ENCODE measurements at places on chromosomes 7 and 10.
A peak's percentile ranks its signal among the peaks of the same experiment; 100 is the strongest.

DNA sequence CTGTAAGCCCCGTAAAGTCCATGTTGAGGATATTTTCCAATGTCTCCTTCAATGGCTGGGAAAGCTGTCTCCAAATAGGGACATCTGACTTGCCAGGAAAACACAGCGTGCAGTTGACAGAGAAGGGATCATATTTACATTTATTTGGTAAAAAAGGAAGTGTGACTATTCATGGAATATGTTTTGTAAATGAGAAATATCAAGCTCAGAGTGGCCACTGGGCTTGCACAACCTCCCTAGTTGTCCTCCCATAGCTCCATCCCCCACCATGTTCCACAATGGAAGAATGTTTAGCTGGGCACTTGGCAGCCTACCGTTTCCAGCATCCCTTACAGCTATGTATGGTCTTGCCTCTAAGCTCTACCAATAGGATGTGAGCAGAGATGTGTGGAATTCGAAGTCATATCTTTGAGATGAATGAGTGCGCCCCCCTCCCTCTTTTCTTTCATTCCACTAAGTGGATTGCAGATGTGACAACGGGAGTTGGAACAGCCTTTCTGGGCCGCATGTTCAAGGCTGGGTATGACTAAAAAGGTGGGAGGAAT, 306.6 kb upstream of the ZMIZ1 start:
- DNase-seq: no peak

GRCh38 chr7:85528581-85528980, 341.7 kb upstream of the SEMA3D start:
- DNase-seq: no peak

GRCh38 chr10:28094121-28094520, 95.2 kb upstream of the ODAD2 start:
- DNase-seq: no peak

DNA sequence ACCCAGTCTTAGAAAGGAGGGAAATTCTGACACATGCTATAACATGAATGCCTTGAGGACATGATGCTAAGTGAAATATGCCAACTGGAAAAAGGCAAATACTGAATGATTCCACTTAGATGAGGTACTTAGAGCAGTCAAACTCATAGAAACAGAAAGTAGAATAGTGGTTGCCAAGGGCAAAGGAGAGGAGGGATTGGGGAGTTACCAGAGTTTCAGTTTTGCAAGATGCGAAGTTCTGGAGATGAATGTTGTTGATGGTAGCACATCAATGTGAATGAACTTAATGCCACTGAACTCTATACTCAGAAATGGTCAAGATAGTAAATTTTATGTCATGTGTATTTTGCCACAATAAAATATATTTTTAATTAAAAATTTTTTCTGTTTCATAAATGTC, 38.9 kb downstream of the DRGX start:
- DNase-seq: no peak

DNA sequence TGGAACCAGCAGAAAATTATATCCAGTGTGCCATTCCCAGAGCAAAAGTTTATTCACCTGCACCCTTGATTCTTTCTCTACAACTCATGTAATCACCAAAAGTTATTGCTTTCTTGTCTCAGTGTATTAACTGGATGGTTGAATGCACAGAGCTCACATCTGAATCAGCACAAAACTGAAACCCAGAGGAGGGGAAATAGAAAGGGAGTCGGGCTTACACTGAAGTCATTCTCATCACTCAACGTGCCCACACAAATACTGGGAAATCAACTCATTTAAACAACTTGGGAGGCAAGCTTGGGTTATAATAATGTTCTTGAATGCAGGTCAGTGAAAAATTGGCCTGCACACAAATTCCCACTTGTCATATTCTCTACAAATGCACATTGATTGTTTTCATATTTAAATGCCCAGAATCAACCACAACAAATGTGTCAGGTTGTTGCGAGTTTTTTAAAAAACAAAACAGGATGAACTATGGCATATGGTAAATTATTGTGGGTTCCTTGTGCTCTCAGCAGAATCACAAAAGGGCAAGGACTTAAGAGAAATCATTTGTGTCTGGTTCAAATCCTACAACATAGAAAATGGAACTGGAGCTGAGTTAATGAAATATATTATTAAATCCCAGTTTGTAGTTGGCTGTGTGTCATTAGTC, 125.9 kb upstream of the NOBOX start:
- no peak for DNase-seq

DNA sequence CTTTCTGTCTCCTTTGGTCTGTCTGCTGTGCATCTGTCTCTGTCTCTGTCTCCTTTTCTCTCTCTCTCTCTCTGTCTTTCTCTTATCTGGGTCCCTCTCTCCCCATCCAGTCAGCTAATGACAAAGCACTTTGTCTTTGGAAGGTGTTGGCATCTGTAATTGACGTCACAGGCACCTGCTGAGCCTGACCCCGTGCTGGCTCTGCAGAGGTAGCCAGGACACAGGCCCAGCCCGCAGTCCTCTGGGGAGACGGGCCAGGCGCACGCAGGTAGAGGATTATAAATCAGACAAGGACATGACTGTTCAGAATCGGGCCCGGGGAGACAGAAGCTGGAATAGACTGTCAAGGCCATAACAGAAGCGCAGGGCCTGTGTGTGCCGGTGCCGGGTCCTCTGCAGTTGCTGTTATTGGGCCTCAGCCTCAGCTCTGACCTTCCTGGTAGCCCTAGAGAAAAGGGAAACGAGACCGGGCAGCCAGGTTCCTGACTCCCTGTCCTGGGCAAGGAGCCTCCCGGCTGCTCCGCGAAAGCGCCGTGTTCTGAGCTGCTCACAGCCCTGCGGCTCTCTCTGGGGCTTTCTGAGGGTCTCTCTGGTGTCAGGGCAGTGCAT, 10.7 kb upstream of the PSMG3 start:
- no peak for DNase-seq

DNA sequence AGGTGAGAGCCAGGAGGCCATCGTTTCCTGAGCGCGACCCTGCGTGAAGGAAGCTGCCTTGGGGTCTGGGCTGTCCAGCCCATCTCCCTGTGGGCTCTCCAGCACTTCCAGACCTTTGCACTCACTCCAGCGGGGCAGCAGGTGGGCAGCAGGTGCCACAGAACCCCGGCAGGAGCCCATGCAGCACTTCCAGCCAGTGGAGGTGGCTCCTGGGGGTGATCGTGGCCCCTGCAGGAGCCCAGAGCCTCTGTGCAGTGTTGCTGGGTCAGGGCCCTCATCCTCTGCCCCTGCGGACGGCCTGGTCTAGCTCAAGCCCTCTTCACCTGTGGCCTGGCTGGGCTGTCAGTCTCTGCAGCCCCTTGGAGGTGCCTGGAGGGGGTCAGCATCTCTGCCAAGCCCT, 59.9 kb downstream of the PWWP2B start:
- DNase-seq: no peak

GRCh38 chr10:93076871-93077270, 3.2 kb downstream of the CYP26A1 start:
- no peak for DNase-seq

GRCh38 chr10:24723788-24724380, at the start of gene ARHGAP21:
Gene ARHGAP21 (minus strand): TSS chr10:24723887. CDS start chr10:24721899, 1,988 bp downstream.
- DNase-seq: peak; percentile 45

DNA sequence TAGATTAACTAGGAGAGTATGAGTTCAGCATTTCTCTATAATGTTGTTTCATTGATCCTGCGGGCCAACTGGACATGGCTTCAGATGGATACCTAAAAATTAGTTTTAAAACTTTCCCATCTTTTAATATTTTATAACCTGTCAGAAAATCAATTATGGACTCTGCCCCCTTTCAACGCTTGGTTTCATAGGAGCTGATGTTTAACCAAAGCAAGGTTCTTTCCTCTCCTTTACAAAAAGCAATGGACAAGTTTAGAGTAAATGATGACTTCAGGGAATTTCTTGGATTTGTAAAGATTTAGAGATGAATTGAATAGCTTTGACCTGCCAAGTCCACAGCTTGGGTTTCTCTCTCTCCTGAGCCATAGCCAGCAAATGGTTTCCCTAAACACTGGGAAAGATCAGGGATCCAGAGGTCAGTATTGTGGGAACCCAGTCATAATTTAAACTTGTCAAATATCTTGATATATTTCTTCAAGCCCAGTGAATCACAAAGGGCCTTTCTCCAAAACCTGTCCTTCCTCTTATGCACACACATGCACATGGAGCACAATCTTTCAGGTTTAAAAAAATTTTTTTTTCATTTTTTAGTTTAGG, 177.1 kb downstream of the EVX1 start:
- no peak for DNase-seq

DNA sequence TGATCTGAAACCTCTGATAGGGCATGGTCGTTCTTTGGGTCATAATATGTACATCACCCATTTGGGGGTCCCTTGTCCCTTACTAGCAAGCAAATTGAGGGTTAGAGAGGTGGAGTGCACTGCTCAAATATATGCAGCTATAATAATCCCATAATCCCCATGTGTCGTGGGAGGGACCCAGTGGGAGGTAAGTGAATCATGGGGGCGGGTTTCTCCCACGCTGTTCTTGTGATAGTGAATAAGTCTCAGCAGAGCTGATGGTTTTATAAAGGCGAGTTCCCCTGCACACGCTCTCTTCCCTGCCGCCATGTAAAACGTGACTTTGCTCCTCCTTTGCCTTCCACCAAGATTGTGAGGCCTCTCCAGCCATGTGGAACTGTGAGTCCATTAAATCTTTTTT, 262.7 kb downstream of the BMPER start:
- DNase-seq: no peak

- DNase-seq: no peak
These were observed 17.6 kb upstream of the FLNC start for GRCh38 chr7:128812514-128813168.

GRCh38 chr7:5634107-5634950, 147.1 kb downstream of the RNF216 start:
- DNase-seq: peak; percentile 49

DNA sequence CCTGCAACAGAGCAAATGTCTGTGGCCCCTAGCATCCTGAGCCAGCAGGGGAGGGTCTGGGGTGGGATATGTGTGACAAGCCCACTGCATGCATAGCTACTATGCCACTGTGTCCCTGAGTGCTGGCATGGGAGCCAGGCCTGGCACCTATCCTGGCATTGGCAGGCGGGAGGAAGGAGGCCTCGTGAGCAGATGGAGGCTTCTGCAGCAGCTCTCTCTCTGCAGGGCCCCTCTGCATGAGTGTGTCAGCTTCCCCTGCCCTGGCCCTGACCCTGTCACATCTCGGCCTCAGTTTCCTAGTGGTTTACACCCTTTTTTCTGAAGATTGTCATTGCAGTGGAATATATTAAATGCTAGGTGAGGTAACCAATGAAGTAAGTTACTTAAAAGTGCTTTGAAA, 13.1 kb upstream of the IMPDH1 start:
- DNase-seq: no peak

- DNase-seq: no peak
These were observed 72.8 kb downstream of the BICC1 start for GRCh38 chr10:58585435-58585834.

DNA sequence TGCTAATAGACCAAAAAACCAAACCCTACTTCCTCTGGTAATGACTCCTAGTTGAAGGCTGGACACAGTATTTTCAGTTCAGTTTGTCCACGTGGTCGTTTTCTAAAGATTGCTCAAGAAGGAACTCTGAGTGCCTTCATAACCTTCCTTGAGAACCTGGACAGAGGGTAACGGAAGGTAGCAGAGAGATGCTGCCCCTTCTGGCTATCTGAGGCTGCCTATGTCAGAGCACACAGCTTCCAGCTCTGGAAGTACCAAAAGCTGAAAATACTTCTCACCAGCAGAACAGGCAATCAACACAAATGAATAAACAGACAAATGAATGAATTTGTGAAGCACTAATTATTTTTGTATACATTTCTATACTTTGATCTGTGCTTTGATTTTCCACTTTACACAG, 85.2 kb downstream of the AMPH start:
- no peak for DNase-seq

DNA sequence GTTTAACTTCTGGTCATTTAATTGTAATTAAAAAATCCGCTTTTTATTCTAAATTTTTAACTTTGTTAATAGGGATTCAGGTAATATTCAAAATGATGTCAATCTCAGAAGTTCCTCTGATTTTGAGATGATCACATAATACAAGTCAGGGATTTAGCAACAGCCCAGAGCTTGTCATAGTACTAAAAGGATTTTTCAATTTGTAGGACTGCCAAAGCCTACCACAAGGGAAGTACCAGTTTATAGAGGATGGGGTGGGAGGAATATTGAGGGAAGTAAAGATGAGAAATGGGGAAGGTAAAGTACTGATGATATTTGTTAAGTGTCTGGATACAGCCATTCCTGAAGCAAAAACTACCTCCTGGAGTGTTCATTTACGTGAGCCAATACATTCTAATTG, 278.2 kb upstream of the TEX47 start:
- no peak for DNase-seq

DNA sequence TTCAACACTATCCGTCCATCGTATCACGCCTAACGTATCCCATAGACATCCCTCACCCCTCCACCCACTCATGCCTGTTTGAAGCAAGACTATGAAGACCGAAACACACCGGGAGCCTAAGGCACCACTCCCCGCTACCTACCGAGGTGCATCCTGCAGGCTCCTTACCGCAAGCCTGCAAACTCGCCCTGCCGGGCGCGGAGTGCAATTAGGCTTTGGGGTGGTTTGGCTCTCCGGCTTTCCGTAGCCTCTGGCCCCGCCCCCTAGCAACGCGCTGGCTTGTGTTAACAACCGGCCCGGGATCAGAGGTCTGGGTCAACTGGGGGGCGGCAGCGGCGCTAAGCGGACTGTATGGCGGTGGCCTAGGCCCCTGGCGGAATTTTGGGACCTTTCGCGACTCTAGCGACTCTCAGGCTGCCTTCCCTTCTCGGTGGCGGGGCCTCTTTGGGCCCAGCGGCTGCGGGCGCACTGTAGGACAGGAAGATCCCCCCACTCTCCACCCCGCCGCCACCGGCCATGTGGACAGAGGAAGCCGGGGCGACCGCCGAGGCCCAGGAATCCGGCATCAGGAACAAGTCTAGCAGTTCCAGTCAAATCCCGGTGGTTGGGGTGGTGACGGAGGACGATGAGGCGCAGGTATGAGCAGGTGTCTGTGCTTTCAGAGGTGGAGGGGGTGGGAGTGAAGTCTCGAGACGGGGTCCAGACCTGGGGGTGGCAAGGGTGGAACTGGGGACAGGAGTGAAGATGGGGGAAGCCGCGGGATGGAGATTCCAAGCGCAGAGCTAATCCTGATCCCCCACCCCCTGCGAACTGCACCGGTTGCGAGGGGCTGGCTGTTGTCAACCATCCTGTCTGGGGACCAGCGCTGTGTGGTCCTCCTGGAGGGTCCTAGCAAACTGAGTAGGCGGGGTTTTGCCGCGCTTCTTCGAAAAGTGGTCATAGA, at the start of gene CFAP69:
CFAP69 (plus strand) TSS at position 266 of the 943 bp plus-strand sequence; CDS start at position 517, 251 bp downstream.
- peak; percentile 92 for DNase-seq

GRCh38 chr10:89263091-89263490, 11.5 kb upstream of the LIPA start:
- DNase-seq: no peak

- peak; percentile 13 for DNase-seq
These were observed 642 bp upstream of the PRKG1 start for GRCh38 chr10:51073453-51074237.

GRCh38 chr10:2252096-2252495, 514.8 kb upstream of the ADARB2 start:
- no peak for DNase-seq

- DNase-seq: no peak
These were observed 82.6 kb upstream of the ABCB5 start for GRCh38 chr7:20532890-20533289.

- no peak for DNase-seq
These were observed 588 bp upstream of the ORC5 start for GRCh38 chr7:104208421-104208780.

- DNase-seq: no peak
These were observed 102.4 kb downstream of the HIPK2 start for GRCh38 chr7:139675127-139676125.
